ENCODE measurements at places on chromosomes 3 and 15.

GRCh38 chr3:148880681-148881080 is 15.6 kb downstream of the CPA3 start:
- DNase-seq: no peak

DNA sequence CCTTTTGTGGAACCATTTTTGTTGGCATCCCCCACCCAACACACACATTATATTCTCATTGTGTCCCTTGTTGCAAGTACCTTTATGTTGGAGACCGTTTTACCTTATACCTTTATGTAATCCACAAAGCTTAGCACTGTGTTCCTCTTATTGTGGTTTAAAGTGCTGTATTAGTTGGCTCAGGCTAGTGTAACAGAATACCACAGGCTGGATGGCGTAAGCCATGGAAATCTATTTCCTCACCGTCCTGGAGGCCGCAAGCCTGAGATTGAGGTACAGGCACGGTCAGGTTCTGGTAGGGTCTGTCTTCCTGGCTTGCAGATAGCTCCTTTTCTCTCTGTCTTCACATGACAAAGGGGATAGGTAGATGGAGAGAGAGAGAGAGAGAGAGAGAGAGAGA is 302.8 kb downstream of the ROBO2 start:
- no peak for DNase-seq

DNA sequence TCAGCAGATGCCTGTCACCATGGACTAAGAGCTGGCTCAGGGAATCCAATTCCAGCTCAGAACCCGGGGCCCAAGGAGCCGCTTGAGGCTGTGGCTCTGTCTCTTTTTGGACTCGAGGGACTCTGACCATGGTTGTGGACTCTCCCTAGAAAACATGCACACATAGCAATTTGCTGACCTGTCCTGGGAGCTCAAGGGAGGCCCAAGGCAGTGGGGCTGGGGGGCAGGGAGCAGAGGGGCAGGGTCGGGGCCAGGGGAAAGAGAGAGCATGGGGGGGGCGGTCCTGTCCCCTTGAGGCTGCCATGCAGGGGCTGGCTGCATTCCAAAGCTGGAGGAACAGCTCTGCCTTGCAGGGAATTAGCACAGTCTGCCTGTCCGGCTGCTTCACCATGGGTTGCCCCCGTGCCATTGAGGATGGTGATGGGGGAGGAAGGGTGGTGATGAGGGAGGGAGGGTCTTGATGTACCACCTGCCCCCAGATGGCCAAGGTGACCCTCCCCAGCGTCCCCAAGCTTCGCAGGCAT is 190.1 kb downstream of the GOLGA6L6 start:
- no peak for DNase-seq

GRCh38 chr3:185766329-185767001 is 58.4 kb downstream of the IGF2BP2 start:
- DNase-seq: no peak

GRCh38 chr15:66773129-66773873 is 71.3 kb downstream of the SMAD6 start:
- DNase-seq: no peak

DNA sequence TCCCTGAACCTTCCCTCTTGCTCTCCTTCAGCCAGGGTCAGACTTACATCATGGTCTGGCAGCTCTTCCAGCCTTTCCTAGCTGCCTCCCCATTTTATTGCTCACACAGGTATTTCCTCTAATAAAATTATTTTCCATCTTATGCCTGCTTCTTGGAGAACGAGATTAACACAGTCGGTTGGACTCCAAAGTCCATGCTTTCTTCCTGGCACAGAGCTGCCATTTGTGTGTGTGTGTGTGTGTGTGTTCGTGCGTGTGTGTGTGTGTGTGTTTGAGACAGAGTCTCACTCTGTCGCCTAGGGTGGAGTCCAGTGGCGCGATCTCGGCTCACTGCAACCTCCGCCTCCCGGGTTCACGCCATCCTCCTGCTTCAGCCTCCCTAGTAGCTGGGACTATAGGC is 15.5 kb downstream of the FSD2 start:
- DNase-seq: no peak

DNA sequence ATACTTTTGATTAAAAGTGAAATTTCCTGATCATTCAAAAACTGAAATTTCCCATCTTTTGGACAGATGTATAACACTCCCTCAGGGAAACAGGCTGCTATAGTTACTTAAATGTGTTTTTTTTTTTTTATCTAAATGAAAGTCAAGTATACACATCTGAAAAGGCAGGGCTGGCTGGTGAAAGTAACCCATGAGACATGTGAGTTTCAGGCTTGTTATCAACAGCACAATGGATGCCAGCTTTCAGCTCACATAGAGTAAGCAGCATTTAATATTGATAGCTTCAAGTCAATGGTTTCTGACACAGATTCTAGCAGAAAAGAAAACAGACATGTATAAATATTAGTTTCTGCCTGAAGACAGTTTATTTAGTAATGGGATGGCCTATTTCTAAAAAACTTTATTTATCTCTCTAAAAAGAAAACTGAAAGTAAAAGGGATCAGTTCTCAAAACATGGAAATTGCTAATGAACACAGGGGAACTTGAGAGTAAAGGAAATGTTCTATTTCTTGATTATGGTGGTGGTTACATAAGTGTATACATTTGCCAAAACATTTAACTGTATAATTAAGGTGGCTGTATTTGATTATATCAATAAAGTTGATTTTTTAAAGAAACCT is 89.7 kb upstream of the CMC1 start:
- no peak for DNase-seq

GRCh38 chr3:101036676-101037075 is 43.5 kb upstream of the ABI3BP start:
- DNase-seq: no peak

DNA sequence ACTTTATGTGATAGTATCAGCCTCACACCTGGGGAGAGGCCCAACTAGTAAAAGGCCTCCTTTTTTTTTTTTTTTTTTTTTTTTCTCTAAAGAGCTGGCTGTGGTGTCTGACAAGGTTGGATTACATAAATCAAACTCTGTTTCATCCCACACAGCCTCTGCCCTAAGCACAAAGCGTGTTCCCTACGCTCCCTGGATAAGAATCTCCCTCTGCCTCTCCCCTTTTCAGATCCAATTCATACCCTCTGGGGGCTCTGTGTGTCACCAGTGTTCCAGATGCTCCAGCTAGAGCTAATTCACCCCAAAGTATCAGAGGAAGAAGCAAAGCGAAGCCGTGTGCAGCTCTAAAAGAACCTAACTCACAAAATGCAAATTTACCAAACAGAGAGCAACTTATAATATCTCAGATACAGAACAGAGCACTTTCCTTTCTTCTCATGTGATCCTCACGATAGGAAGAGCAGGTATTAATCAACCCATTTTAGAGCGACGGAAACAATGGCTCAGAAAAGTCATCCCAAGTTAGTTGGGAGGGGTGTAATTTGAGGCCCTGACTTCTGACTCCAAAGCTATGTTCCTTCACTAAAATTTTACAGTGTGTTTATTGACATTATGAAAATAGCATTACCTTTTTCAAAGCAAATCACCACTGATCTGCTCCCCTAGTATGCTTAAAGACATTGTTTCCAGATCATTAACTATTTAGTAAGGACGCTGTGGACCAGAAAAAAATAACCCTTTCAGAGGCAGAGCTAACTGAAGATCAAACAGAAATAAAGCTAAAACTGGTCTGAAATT is 12.4 kb downstream of the BMF start:
- DNase-seq: no peak

GRCh38 chr3:168088106-168088720 is 7.5 kb downstream of the GOLIM4 start:
- DNase-seq: no peak

- DNase-seq: no peak
Measured at GRCh38 chr15:39497016-39497758, 83.7 kb upstream of the THBS1 start.

GRCh38 chr3:123113889-123114450 is 47.1 kb downstream of the PDIA5 start:
- no peak for DNase-seq

GRCh38 chr15:31365032-31365654 is 38.5 kb downstream of the KLF13 start:
- DNase-seq: no peak

DNA sequence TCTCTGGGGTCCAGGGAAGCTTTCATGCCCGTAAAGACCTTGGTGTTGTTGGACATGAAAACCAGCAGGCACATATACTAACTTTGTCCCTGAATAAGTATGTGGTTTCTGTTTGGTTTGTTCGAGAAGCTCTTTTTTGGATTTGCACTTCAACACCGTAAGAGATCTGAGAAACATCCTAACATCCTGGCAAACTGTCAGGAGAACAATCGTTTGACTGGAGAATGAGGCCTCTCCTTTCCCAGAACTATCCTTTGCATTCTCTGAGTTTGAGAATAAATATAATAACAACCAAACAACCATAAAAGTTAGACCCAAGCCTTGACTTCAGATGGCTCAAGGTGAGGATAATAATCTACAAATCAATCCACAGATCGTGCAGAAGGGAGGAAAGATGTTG is 230.4 kb upstream of the WNT5A start:
- DNase-seq: no peak

GRCh38 chr3:100500320-100500880 is 8.0 kb downstream of the TMEM45A start:
- DNase-seq: no peak

DNA sequence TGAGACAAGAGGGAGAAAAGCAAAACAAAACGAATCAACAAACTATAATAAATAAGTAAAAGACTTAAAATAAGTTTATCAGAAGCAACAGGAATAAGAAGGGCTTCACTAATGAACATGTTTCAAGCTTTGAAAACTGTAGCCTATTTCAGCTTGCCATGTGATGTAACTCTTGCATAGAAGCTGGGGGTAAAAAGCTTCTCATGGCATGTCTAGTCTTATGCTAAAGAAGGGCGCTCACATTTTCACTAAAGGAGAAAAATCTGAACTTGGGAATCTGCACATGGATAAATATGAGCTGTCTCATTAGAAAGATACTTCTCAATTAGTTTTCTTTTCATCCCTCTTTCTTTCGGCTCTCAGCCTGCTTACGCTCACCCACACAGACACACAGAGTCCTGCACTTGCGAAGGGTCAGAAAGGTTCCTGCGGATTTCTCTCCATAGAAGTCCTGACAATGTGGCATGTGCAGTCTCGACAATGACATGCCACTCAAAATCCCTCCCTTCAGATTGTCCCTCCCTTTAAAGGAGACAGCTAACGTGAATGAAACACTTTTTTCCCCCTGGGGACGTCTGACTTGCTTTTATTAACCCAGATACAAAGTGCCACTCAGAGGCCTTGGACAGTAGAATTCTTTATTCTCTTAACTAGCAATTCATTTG is 568.9 kb upstream of the NR2F2 start:
- DNase-seq: no peak

DNA sequence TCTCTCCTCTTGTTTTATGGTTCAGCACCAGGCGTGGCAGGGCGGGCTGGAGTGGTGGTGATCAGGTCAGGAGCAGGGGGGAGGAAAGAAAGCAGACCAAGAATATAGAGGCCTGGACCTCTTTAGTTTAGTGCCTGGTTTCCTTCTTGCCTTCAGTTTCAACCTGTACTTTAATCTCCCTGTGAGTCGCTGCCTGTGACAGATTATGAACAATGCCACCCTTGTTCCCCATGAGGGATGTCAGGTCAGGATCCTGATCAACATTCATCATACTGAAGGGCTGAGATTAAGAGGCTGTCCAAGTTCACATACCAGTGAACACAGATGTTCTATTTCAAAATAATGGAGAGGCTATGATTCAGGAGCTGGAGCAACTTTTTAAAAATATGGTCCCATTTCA is 11.4 kb downstream of the ENTPD3 start:
- no peak for DNase-seq

GRCh38 chr3:14771593-14772497 is 46.9 kb upstream of the FGD5 start:
- no peak for DNase-seq

DNA sequence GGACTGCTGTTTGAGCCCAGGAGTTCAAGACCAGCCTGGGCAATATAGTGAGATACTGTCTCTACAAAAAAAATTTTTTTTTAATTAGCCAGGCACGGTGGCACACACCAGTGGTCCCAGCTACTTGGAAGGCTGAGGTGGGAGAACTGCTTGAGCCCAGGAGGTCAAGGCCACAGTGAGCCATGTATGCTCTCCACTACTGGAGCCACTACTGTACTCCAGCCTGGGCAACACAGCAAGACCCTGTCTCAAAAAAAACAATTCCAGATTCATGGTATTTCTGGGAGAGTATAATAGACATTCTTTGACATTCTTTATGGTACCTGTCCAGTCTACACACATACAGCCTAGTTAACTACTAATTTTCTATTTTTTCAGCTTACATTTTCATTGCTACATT is 70.1 kb downstream of the GSK3B start:
- no peak for DNase-seq

DNA sequence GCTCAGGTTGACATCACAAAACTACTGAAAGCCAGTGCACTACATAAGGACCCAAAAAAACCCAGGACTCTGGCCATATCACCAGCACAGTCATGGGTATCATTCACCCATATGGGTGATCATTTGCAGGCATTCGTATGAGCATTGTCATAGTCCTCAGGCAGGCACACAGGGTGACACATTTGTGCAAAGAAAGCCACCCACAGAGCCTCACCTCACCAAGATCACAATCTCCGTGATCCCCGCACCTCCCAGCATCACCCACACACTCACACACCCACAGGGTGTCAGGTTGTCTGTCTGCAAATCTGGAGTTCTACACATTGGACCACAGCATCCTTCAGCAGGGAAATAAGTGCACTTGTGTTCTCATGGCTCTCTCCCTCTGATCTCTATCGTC is 166.0 kb upstream of the LPP start:
- DNase-seq: peak; percentile 50

DNA sequence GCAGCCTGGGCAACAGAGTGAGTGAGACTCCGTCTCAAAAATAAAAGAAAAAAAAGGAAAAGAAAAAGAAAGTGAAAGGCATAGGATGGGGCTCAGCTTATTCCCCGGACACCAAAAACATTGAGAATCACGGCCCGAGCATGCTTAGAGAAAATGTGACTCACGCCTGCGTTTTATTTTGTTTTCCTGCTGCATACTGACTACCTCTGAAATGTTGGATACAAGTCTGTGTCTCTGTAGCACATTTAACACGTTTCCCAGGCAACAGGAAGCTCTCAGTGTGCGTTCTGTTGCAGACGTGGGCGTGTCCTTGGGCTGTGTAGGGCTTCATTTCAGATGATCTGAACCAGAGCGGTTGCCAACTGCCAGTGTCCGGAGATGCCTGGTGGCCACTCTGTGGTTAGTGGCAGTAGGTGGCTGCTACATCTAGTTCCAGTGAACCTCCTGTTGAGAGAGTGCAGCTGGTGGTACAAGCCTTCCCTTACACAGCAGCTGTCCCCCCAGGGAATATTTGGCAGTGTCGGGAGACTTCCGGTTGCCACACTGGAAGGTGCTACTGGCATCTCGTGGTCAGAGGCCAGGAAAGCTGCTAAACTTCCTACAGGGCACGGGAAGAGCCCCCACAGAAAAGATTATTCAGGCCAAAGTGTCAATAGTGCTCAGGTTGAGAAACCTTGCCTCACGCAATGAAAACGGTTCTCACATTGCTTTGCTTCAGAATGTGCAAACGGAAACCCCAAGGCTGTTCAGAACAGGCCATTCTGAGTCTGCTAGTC is 3.0 kb downstream of the SLC51A start:
- peak; percentile 53 for DNase-seq

DNA sequence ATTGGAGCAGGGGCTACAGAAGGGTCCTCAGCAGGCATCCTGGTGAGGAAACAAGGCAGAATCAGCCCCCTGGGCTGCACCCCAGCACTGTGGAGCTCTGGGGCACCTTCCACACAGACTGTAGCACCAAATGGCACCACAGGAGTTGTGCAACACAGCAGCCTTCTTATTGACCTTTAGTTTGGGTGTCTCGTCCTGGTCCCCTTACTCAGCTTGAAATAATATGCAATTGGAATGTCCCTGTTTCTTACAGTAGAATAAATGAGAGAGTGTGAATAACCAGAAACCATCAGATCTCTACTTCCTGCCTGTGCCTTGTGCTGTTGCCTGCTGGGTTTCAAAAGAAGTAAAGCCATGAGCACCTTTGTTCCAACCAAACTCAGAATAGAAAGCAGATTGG is 44.5 kb downstream of the RPLP1 start:
- no peak for DNase-seq
